ENCODE measurements at places on chromosomes 4 and X.

DNA sequence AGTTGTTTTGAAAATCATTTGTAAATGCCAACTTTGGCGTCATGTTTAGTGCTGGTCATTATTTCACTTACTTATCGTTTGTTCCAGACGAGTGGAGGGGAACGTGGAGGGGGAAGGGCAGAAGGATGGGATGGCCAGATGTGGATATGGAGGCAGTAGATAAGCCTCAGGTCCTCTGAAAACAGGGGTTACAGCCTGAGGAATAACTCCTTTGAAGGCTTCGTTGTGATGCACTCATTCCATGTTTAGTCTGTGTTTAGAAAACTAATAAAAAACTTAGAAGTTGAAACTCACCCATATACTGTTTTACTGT, 1.1 kb downstream of the MOB1B start:
- DNase-seq, result peak; percentile 30

DNA sequence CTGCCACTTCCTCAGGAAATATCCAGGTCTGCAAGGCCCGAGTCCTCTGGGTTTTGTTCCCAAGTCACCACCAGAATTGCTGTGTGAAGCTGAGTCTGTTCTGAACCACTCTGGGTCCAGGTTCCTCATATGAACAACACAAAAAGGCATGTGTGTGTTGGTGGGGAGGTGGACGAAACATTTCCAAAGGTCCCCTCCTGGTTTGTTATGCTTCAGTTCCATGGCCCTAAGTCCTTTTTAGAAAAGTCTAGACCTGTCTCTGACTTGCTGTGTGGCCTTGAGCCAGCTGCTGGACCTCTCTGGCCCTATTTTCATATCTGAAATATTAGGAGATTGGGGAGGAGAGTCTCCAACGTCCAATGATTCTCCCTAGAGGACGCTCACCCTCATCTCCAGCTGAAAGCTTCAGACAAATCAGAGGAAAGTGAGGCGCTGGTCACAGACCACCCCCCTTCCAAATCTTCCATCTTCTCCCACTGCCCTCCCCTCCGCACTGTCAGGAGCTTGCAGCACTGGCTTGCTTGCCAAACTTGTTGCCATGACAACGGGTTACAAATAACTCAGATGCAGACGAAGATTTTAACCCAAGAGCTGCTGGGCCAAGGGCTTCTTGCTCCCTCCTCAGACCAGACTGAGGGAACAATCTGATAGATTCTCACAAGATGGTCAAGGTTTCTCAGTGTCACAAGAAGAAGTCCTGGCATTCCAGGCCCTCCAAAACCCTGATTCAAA, 64.5 kb downstream of the SMC1A start:
- DNase-seq, result peak; percentile 47

GRCh38 chr4:139655116-139655515, 10.5 kb upstream of the MGST2 start:
- no peak for DNase-seq

GRCh38 chr4:98996056-98996764, 689 bp downstream of the METAP1 start:
- peak; percentile 26 for DNase-seq

- no peak for DNase-seq
Measured at GRCh38 chr4:15765391-15765790, 12.7 kb upstream of the CD38 start.

GRCh38 chrX:31819455-31819854, 747.6 kb upstream of the FTHL17 start:
- no peak for DNase-seq

- no peak for DNase-seq
Measured at GRCh38 chrX:107207089-107207488, 678 bp downstream of the DNAAF6 start.

GRCh38 chrX:18951032-18951431, 32.9 kb downstream of the PHKA2 start:
- DNase-seq, result no peak

DNA sequence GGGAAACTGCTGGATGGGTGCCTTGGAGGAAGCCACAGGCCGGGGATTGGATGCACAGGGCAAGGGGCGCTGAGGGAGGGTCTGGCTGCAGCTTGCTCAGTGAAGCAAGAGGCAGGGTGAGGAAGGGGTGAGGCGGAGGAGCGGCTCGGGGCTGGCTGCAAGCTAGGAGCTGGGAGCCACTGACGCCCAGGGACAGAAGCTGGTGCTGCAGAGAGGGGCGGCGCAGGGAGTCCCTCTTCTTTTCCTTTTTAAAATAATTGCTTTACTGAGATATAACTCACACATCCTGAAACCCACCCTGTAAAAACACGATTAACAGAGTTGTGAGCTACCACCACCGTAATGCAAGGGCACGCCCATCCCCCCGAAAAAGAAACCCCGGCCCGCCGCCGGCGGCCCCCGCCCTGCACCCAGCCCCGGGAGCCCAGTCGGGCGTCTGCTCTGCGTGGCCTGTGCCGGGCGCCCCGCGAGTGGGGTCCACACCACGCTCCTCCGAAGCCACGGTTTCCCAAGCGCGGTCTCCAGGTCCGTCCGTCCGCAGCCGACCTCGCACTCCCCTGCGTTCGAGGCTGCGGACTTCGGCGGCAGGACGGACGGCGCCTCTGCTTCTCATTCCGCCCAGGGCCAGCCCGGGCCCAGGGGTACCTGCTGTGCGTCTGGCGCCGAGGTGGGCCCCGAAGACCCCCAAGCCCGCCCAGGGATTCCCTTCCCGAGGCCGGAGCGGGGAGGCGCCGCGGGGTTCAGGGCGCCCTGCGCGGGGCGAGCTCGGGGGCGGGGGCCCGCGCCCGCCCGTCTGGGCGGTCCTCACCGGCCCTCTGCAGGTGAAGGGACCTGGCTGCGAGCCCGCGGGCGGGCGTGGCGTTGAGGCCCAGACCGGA, 866 bp upstream of the UVSSA start:
- peak; percentile 86 for DNase-seq

All from renal pelvis (tissue), 12 donors.